ENCODE measurements at places on chromosomes 7 and 10.
A peak's percentile ranks its signal among the peaks of the same experiment; 100 is the strongest.

DNA sequence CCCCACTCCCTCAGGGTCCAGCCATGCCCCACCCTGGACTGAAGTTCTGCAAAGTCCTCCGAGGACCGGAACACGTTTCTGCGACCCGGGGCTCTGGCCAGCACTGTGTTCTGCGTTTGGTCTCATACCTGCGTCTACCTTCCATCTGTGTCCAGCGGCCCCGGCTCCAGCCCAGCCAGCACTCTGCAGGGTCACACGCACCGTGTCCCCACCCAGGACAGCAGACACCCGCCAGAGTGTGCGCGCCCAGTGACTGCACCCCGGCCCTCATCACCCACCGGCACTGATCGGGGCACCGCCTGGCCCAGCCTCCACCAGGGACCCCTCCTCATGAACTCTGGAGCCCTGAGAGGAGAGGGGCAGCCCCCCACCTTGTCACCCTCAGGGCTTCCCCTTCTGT lies 20.3 kb downstream of the SLC29A4 start:
- DNase-seq = no peak

- DNase-seq = no peak
These were observed 8.0 kb upstream of the FAM221A start for GRCh38 chr7:23672033-23672432.

DNA sequence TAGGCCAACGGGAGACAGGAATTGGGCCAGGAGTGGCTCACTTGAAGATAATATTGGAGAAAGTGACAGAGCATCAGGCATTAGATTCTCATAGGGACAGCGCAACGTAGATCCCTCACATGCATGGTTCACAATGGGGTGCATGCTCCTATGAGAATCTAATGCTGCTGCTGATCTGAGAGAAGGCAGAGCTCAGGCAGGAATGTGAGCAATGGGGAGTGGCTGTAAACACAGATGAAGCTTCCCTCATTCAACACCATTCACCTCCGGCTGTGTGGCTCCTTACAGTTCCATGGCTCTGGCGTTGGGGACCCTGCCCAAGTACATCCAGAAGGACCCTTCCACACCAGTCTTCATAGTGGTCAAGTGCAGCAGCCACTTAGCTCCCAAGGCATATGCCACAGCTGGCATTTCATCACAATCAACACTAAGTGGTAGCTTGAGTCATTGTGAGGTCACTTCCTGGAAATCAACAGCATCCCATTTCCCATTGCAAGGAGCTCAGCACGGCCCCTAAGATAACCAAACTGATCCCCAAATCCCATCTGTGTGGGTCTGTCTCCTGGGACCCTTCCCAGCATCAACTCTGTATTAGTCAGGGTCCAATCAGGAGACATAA lies 174.5 kb downstream of the TPST1 start:
- peak; percentile 30 for DNase-seq

GRCh38 chr7:128390871-128391565 lies 18.8 kb downstream of the IMPDH1 start:
- DNase-seq = no peak

DNA sequence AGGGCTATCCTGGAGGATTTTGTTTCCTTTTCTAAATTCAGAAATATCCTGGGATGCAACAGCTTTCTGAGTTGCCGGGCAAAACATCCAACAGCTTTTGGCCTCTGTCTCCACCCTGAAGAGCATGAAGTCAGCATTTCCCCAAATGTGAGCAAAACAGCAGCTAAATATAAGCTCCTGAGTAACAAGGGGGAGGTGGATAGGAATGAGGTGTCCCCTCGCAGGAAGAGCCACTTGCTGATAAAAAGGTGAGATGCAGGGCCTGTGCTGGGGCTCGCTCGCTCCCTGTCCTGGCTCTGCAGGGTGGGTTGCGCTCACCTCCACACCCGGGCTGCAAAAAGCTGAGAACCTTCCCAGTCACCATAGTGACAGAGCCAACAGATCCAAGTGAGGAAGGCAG lies 264.3 kb downstream of the ZEB1 start:
- DNase-seq = no peak

- no peak for DNase-seq
These were observed 38.1 kb downstream of the MICALL2 start for GRCh38 chr7:1421020-1421790.

DNA sequence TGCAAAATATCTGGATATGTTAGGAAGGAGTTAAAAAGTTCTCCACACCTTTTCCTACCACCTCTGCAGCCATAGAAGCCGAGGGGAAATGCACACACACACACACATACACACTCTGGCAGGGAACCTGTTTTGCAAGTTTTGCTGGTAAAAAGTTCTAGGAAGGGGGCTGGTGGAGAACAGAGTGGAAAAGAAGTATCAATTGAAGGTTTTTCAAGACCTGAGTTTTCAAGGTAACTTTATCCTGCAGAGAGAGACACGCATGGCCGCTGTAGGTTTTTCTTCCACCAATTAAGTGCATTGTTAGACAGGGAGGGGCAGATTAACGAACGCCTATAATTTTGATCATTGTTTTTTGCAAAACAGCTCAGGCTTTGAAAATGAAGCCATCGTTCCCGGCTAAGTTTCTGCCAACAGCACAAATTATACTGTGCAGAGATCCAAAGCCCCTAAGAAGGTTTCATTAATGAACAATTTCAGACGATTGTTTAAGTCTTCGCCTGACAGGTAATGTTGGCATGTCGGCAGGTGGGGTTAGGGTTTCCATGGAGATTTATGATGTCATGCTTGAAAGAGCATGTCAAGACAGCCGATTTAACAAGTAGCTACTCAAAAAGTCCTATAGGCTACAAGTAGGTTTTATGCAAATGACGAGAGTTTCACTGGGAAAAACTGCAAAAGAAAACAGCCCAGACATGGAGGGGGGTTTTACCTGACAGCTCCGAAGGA lies 29.7 kb downstream of the KIAA1217 start:
- DNase-seq = peak; percentile 79

DNA sequence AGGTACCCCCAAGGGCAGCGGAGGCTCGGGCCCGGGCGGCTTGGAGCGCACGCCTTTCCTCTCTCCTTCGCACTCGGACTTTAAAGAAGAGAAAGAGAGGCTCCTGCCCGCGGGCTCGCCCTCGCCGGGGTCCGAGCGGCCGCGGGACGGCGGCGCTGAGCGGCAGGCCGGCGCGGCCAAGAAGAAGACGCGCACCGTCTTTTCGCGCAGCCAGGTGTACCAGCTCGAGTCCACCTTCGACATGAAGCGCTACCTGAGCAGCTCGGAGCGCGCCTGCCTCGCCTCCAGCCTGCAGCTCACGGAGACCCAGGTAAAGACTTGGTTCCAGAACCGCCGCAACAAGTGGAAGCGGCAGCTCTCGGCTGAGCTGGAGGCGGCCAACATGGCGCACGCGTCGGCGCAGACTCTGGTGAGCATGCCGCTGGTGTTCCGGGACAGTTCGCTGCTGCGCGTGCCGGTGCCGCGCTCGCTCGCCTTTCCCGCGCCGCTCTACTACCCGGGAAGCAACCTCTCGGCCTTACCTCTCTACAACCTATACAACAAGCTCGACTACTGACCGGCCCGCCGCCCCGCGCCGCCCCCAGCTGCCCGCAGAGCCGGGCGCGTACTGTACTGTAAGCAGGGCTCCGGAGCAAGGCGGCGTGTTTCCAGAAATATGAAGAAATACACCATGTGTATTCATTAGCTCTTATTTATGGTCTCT lies 1.8 kb downstream of the HMX2 start:
- DNase-seq = peak; percentile 73

DNA sequence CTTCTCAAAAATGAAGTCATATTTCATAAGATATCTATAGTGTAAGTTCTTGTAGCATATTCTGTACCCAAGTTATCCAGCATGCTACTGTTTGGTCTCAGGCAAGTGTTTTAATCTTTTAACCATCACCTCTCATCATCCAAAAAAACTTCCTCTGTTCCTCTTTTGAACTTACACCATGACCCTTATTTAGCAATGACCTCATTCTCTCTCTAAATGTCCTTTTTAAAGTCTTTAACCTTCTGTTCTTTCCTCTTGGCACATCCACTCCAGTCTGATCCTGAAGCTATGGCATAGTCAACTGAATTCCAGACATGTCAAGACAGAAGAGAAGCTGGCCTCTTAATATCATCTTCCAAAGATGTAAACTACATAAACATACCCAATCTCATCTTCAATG lies 26.2 kb downstream of the PPP3CB start:
- DNase-seq = no peak

DNA sequence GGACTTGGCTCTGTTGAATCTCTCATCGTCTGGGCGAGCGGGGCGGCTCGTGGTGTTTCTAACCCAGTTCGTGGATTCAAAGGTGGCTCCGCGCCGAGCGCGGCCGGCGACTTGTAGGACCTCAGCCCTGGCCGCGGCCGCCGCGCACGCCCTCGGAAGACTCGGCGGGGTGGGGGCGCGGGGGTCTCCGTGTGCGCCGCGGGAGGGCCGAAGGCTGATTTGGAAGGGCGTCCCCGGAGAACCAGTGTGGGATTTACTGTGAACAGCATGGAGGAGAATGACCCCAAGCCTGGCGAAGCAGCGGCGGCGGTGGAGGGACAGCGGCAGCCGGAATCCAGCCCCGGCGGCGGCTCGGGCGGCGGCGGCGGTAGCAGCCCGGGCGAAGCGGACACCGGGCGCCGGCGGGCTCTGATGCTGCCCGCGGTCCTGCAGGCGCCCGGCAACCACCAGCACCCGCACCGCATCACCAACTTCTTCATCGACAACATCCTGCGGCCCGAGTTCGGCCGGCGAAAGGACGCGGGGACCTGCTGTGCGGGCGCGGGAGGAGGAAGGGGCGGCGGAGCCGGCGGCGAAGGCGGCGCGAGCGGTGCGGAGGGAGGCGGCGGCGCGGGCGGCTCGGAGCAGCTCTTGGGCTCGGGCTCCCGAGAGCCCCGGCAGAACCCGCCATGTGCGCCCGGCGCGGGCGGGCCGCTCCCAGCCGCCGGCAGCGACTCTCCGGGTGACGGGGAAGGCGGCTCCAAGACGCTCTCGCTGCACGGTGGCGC lies at the start of gene EN2:
Gene EN2, plus strand, starts transcription at position 19 of the 767 bp plus-strand sequence. Its CDS starts 249 bp downstream, at position 268.
- peak; percentile 38 for DNase-seq

- peak; percentile 68 for DNase-seq
These were observed 1.2 kb upstream of the PFKFB3 start for GRCh38 chr10:6201516-6201975.

GRCh38 chr7:51046103-51046466 lies 263.4 kb upstream of the GRB10 start:
- DNase-seq = no peak

GRCh38 chr7:28573059-28573553 lies 160.8 kb downstream of the CREB5 start:
- DNase-seq = no peak

DNA sequence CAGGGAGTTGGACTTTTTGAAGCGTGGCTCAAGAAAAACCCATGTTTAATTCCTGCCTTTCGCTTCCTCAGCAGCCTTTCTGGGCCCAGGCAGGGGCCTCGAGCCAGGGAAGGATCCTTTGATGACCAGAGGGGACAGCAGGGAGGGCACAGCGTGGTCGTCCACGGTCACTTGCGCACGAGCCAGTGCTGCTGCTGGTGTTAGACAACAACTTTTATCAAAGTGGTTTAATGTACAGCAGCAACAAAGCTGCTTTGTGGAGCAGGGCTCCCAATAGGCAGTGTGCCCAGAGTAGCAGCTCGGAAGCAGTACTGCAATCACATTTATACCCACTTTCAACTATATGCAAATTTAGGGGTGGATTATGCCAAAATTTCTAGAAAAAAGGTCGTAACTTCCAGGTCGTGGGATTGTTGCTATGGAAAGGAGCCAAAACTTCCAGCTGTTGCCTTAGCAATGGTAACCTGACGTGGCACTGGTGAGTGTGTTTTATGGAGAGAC lies 6.1 kb downstream of the GIMAP1 start:
- no peak for DNase-seq

- no peak for DNase-seq
These were observed 81.8 kb downstream of the THSD7A start for GRCh38 chr7:11750191-11750590.

DNA sequence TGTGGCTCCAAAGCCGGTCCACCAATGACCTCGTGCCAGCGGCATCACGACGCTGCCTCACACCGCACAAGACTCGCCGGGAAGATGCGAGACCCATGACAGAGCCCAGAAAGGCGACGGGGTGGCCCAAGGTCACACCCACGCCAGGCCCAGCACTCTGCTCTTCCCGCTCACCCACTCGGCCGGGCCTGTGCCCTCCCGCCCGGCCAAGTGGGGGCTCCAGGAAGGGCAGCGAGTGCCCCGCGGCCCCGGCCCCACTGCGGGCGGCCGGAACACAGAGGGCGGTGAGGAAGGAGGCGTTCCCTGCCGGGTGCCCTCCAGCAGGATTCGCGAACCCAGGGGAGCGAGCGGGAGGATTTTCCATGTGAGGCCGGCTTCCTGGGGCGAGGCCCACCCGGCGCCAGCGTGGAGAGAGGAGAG lies 56.3 kb downstream of the PDGFA start:
- no peak for DNase-seq

GRCh38 chr7:70383066-70383782 lies 748.7 kb upstream of the GALNT17 start:
- no peak for DNase-seq

GRCh38 chr10:53111529-53111928 lies 338.9 kb upstream of the MBL2 start:
- no peak for DNase-seq

- DNase-seq = no peak
These were observed 55.6 kb downstream of the CHST15 start for GRCh38 chr10:124037784-124038183.

DNA sequence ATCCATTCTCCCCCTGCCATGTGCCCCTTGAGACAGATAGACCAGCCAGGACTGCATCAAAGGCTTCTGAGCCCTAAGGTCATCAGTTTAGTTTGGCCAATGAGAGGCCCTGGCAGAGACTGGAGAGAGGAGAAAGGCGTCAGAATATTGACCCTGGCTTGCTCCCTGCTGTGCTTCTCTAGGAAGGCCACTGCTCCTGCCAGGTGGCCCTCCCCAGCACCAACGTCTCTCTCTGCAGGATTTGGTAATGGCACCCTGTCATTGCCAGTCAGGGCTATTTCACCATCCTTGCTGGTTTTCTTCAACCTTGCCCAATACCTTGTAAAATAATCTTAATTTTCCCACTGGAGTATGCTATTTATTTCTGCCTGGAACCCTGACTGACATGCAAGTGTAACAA lies 38.8 kb upstream of the ZRANB1 start:
- peak; percentile 37 for DNase-seq

- DNase-seq = no peak
These were observed 48.7 kb upstream of the PPP1R3C start for GRCh38 chr10:91681361-91682276.

DNA sequence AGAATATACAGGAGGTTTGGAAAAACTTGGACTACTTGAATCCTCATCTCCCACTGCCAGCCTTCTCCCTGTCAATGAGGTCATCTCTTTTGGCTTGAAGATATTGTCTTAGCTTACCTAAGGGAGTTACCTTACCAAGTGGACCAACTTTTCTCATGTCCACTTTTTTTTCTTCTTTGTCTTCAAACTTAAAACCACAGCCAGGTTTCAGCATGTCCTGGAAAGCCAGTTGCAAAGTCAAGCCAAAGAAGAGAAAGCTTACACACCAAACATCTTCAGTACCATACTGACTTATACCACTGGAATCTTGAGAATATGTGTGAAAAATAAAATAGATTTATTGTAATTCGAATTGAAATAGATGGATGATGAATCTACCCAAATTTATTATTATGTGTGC lies 520.5 kb downstream of the HTR7 start:
- no peak for DNase-seq

GRCh38 chr10:74977072-74977471 lies 134.4 kb upstream of the SAMD8 start:
- DNase-seq = no peak

- DNase-seq = no peak
These were observed 49.6 kb downstream of the KAT6B start for GRCh38 chr10:74875966-74876365.
